ENCODE measurements at places on chromosomes 12 and 14.

DNA sequence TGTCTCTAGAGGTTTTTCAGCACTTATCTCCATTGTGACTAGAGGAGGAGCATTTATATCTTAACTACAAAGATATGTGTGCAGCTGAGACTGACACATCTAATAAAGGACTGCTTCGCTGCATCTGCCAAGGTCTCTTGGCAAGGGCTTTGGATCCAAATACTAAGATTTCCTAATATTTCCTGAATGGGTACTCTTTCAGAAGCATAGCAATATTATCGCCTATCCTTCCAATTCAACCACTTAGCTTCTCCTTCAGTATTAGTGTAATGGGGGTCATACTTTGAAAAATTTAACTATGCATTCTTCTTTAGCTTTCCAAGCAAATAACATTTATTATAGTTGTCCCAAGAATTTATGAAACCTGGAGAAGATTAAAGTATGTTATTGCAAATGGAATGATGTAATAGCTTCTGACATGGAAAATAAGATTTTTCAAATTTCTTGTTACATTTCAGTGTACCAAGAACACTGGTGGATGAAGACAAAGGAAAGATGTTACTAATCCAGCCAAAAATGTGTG lies 243.0 kb upstream of the PDE3A start:
- H3K27ac ChIP-seq, result no peak overlapping the region
- DNase-seq, result no peak
- no peak overlapping the region for H3K4me3 ChIP-seq
- H3K27me3 ChIP-seq, result no peaks in the 10 kb centered on the region
- no peaks in the 10 kb centered on the region for H3K36me3 ChIP-seq

DNA sequence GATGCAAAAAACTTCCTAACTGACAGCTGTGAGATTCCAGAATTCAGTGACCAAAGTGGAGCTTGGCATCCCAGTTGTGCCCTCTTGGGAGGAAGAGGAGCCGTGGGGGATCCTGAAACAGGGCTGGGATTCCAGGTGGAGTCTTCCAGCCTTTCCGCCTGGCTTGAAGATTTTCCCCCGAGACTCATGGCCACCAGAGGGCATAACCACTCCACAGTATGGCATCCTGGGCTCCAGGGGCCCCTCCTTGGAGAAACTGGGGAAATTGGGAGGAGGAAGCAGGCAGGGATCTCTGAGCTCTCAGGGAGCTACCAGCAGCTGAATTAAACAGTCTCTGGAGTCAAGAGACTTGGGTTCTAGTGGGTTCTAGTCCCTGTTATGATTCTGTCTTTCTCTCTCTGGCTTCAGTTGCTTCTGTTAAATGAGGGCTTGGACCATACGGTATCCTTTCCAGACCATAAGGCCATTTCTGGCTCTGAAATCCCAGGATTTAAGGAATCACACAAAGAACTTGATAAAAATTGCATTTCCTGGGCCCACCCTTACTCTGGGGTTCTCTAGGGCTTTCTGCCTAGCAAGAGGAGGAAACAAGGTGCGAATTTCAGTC lies 2.6 kb upstream of the TAMALIN start:
- H3K4me3 ChIP-seq, result no peak overlapping the region
- H3K36me3 ChIP-seq, result 0 out of 3 replicates have a peak, but pooled peaks cover 2% of the 10 kb centered on the region
- DNase-seq, result peak; percentile 68
- H3K4me1 ChIP-seq, result peaks cover 23% of the 10 kb centered on the region

GRCh38 chr14:36495666-36496065 lies 24.4 kb downstream of the NKX2-1 start:
- no peak overlapping the region for H3K27ac ChIP-seq
- no peaks in the 10 kb centered on the region for H3K36me3 ChIP-seq
- H3K4me1 ChIP-seq, result no peaks in the 10 kb centered on the region
- no peak overlapping the region for H3K4me3 ChIP-seq
- no peaks in the 10 kb centered on the region for H3K27me3 ChIP-seq
- DNase-seq, result no peak

GRCh38 chr12:26700430-26700829 lies 132.6 kb downstream of the ITPR2 start:
- no peaks in the 10 kb centered on the region for H3K27me3 ChIP-seq
- peaks cover 17% of the 10 kb centered on the region for H3K4me1 ChIP-seq
- H3K27ac ChIP-seq, result no peak overlapping the region
- H3K36me3 ChIP-seq, result no peaks in the 10 kb centered on the region
- DNase-seq, result no peak
- H3K4me3 ChIP-seq, result no peak overlapping the region

- no peak overlapping the region for H3K27ac ChIP-seq
- H3K27me3 ChIP-seq, result no peaks in the 10 kb centered on the region
- peaks cover 21% of the 10 kb centered on the region for H3K4me1 ChIP-seq
- no peak overlapping the region for H3K4me3 ChIP-seq
- peaks cover 43% of the 10 kb centered on the region for H3K36me3 ChIP-seq
- no peak for DNase-seq
Observed at GRCh38 chr12:6941782-6942181, 1.8 kb upstream of the RNU7-1 start.

GRCh38 chr14:34189866-34190265 lies 239.0 kb upstream of the EGLN3 start:
- H3K27ac ChIP-seq, result no peak overlapping the region
- DNase-seq, result no peak
- H3K27me3 ChIP-seq, result no peaks in the 10 kb centered on the region
- H3K4me1 ChIP-seq, result no peaks in the 10 kb centered on the region
- H3K36me3 ChIP-seq, result no peaks in the 10 kb centered on the region

DNA sequence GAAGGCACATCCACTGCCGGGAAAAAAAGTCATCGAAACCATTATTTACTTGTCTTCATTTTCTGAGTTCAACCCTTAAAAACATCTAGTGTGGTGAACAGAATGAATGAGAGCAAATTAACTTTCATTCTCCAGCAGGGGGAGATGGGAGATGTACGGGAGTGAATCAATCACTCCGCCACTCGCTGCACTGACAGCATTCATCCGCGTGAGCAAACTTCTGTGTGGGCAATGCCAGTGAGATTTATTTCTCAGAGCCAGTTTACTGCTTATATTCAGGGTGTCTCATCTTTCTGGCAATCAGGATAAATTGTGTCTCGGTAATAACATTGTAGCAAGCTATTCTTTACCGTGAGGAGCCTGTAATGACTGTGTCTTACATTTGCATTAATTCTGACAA lies 463.6 kb upstream of the MIS18BP1 start:
- H3K27me3 ChIP-seq, result no peaks in the 10 kb centered on the region
- H3K36me3 ChIP-seq, result no peaks in the 10 kb centered on the region
- no peaks in the 10 kb centered on the region for H3K4me1 ChIP-seq
- no peak overlapping the region for H3K4me3 ChIP-seq

DNA sequence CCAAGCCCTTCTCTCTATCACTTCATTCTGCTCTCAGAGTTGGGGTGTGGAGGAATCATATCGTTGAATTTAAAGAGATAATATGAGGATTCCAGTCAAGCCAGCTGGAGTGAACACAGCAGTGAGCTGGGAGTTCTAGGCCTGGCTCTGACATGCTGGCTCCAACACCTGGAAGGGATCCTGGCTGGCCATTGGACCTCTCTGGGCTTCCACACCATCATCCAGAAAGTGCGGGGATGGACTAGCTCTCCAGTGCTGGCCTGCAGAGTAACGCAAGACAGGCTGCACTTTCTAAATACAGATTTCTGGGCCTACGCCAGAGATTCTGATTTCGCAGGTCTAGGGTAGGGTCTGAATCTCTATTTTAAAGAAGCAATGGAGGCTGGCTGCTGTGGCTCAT lies 34.8 kb upstream of the HDAC7 start:
- no peaks in the 10 kb centered on the region for H3K27me3 ChIP-seq
- DNase-seq, result no peak
- no peak overlapping the region for H3K4me3 ChIP-seq
- H3K4me1 ChIP-seq, result peaks cover 22% of the 10 kb centered on the region
- no peak overlapping the region for H3K27ac ChIP-seq

DNA sequence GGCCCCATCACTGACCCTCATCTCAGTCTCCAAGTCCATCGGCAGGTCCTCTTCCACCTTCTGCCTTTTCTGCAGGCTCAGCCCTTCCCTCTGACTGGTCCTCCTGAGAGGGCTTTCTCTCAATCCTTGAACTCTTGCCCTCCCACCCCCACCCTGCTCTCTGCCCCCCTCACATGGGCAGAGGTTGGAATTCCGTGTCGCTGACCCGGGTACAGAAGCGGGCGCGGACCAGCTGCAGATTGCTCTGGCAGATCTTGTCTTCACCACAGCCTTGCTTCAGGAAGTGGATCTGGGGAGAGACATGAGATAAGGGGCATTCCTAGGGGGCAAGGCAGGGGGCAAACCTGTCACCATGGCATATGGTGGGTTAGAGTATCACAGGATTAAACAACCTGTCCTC lies 12.4 kb downstream of the ITGA7 start:
- no peak for DNase-seq
- peaks cover 15% of the 10 kb centered on the region for H3K4me1 ChIP-seq
- H3K4me3 ChIP-seq, result no peak overlapping the region
- peaks cover 22% of the 10 kb centered on the region for H3K27me3 ChIP-seq
- H3K36me3 ChIP-seq, result no peaks in the 10 kb centered on the region

GRCh38 chr12:128786741-128787391 lies 36.9 kb downstream of the SLC15A4 start:
- H3K27me3 ChIP-seq, result peaks cover 46% of the 10 kb centered on the region
- no peak for DNase-seq
- H3K4me1 ChIP-seq, result no peaks in the 10 kb centered on the region
- H3K36me3 ChIP-seq, result no peaks in the 10 kb centered on the region
- no peak overlapping the region for H3K4me3 ChIP-seq

DNA sequence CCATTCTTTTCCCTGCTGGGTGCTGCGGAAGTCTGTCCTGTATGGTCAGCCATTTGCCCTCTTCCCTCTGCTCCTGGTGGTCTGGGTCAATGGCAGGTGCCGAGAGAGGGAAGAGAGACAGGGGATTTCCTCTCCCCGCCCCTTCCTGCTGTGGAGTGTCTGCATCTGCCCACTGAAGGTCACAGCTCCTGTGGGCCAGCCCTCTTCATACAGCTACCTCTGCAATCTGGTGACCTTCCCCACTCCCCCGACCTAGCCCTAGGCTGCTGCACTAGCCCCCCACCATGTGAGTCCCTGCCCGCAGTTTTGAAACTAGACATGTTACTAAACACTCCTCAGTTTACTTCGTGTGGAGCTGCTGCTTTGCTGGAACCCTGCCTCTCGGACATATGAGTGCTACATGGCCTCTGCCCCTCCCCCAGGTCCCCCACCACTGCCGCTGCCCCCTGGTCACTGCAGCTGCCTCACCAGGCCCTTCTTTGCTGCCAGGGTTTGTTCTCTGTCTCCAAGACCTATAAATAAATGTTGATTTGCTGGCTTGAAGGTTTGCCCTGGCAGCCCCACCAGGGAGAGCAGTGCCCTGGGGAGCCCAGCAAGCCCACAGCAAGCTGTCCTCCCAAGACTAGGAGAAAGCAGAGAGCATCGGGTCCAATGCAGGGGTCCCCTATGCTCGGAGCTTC lies 102.9 kb downstream of the DPF3 start:
- H3K4me3 ChIP-seq, result no peak overlapping the region
- DNase-seq, result no peak
- H3K36me3 ChIP-seq, result no peaks in the 10 kb centered on the region
- peaks cover 10% of the 10 kb centered on the region for H3K27me3 ChIP-seq

GRCh38 chr14:30058401-30058800 lies 130.8 kb upstream of the PRKD1 start:
- H3K4me3 ChIP-seq, result no peak overlapping the region
- no peaks in the 10 kb centered on the region for H3K4me1 ChIP-seq
- DNase-seq, result no peak
- no peaks in the 10 kb centered on the region for H3K36me3 ChIP-seq
- no peaks in the 10 kb centered on the region for H3K27me3 ChIP-seq

DNA sequence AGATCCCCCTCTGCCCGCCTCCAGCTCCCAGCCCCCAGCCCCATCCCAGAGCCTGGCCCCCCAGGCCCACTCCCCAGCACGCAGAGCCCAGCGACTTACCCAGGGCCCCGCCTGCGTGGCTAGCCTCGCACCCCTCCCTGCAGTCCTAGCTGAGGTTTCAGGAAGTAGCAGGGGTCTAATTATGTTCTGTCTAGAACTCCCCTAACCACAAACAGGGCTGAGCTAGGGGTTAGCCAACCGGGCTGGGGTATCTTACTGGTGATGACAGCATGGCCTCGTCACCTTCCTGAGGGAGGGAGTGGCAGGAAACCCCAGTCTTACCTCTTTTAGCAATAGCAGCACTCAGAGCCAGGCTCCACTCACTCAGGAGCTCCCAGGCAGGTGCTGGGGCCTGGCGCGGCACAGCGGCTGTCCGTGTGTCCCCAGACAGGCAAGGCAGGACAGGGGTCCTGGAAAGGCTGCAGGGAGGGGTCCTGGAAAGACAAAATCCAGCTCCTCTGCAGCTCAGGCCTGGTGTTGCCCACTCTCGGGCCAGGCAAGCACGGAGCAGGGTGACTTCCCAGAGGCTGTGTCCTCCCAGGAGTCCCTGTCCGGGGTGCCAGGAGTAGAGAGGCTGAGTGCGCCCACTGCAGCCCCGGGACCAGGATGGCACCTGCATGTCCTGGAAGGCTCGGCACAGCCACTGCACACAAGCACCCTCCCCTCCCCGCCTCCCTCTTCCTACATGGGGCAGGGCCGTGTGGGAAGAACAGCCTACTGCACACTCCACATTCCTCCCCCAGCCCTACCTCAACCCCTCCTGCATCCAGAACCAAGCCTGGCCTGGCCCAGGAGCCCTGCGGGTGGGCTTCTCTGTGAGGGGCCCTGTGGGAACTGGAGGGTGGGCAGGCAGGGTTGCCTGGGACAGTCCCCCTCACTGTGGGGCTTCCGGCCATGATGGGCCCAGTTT lies at the start of gene GPR132:
Gene GPR132, minus strand, starts transcription at position 151 of the 949 bp plus-strand sequence. CDS start 10,010 bp downstream, outside the sequence.
- H3K4me1 ChIP-seq, result peaks cover 5% of the 10 kb centered on the region
- H3K27me3 ChIP-seq, result no peaks in the 10 kb centered on the region
- no peak within 1 kb of the TSS for H3K4me3 ChIP-seq
- H3K27ac ChIP-seq, result no peak within 1 kb of the TSS
- no peaks in the 10 kb centered on the region for H3K36me3 ChIP-seq

DNA sequence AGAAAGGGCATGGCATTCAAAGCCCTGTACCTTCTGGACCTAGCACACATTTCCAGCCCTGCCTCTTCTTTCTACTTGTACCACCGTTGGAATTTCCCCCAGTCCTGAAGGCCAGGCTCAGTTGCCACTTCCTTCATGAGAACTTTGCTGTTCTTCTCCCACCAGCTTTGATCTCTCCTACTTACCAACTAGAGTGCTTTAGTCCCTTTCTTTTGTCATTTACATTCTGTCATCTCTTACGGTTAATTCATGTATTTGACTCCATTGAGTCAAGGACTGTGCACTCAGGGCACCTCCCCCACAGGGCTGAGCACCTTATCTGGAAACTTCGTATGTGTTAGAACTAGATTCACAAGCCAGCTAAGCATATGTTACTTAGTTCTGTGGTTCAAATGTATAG lies 26.3 kb downstream of the BICDL1 start:
- peaks cover 17% of the 10 kb centered on the region for H3K27me3 ChIP-seq
- no peak overlapping the region for H3K27ac ChIP-seq
- H3K36me3 ChIP-seq, result no peaks in the 10 kb centered on the region
- no peak overlapping the region for H3K4me3 ChIP-seq

DNA sequence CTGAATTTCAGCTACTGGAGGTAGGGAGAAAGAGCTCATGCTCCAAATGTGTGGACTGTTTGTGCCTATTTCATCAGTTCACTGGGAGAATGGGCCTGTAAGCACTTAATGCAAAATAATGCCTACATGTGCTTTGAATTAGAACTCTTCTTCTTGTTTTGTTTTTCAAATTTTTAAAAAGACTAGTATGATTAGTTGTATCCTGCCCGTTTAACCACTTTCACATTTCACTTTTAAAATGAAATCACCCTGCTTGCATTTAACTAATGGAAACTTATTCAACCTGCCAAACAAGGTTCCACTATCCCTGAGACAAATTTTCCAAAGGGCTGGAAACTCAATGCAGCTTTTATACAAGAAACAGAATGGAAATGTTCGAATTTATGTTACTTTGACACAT lies 79.7 kb downstream of the SAMD4A start:
- H3K4me3 ChIP-seq, result no peak overlapping the region
- H3K27me3 ChIP-seq, result no peaks in the 10 kb centered on the region
- H3K36me3 ChIP-seq, result no peaks in the 10 kb centered on the region
- H3K27ac ChIP-seq, result no peak overlapping the region
- no peaks in the 10 kb centered on the region for H3K4me1 ChIP-seq
- no peak for DNase-seq
